Breast epithelium (tissue), 4 donors: ENCODE measurements at places on chromosomes 16 and 17. TPM values are rescaled to one million over a fixed set of nuclear protein-coding genes. Genes with fewer than 3 reads are reported as not detected.

ARL5C gene
- total RNA-seq: not detected

TPSB2 gene
- total RNA-seq: 195 TPM

DPEP2 gene
- total RNA-seq: 7.7 TPM

- DNase-seq: no peak
Measured at GRCh38 chr17:77188084-77189066, 47.6 kb downstream of the SEC14L1 start.
